ENCODE measurements at places on chromosomes 3 and 15. TPM values are rescaled to one million over a fixed set of nuclear protein-coding genes. Genes with fewer than 3 reads are reported as not detected.

Gene CLDN16
- not detected for polyA plus RNA-seq

Gene GOLGA6L7
- not detected for polyA plus RNA-seq

Gene SEMA7A
- 0.54 TPM for polyA plus RNA-seq

Gene SEMA3B
- 23.3 TPM for polyA plus RNA-seq

Gene ISL2
- not detected for polyA plus RNA-seq

Gene TUSC2
- polyA plus RNA-seq = 28.5 TPM

Gene KBTBD13
- polyA plus RNA-seq = 0.05 TPM

Gene SLC12A1
- 0.23 TPM for polyA plus RNA-seq

Gene KLHL40
- polyA plus RNA-seq = 0.26 TPM

Gene TMEM266
- not detected for polyA plus RNA-seq

Gene SUCNR1
- 0.15 TPM for polyA plus RNA-seq

Gene NGLY1
- polyA plus RNA-seq = 24.2 TPM

Gene RAB43
- polyA plus RNA-seq = 10.3 TPM

Gene TPM1
- 1,109 TPM for polyA plus RNA-seq

Gene EXD1
- polyA plus RNA-seq = not detected

Gene SAMD7
- polyA plus RNA-seq = not detected

Gene LARP6
- polyA plus RNA-seq = 73.3 TPM

Measured in aorta (tissue), 5 donors.